ENCODE measurements at places on chromosomes 11 and 22. TPM values are rescaled to one million over a fixed set of nuclear protein-coding genes. Genes with fewer than 3 reads are reported as not detected.

CARNS1 gene
- total RNA-seq: 0.70 TPM

KCNE3 gene
- total RNA-seq: 27.5 TPM

CCDC73 gene
- total RNA-seq: not detected

IFITM2 gene
- total RNA-seq: 254 TPM

ANO1 gene
- 11.8 TPM for total RNA-seq

BTG4 gene
- total RNA-seq: not detected

ACTN3 gene
- not detected for total RNA-seq

HPS5 gene
- 16.6 TPM for total RNA-seq

TSPAN18 gene
- 3.6 TPM for total RNA-seq

TUBA8 gene
- total RNA-seq: 3.3 TPM

OR6Q1 gene
- total RNA-seq: not detected

CHST1 gene
- 1.4 TPM for total RNA-seq

TEX12 gene
- total RNA-seq: 0.80 TPM

C11orf91 gene
- 0.70 TPM for total RNA-seq

OR52H1 gene
- total RNA-seq: 0.46 TPM

C22orf42 gene
- total RNA-seq: not detected

CYP2D6 gene
- 10.0 TPM for total RNA-seq

GLYATL1B gene
- not detected for total RNA-seq

SLC22A8 gene
- total RNA-seq: not detected

BDNF gene
- total RNA-seq: 0.31 TPM

AAMDC gene
- total RNA-seq: 27.9 TPM

Data from mucosa of descending colon (tissue), 3 donors.